AG09309 (cell line): ENCODE measurements at places on chromosomes 4 and X.

DNA sequence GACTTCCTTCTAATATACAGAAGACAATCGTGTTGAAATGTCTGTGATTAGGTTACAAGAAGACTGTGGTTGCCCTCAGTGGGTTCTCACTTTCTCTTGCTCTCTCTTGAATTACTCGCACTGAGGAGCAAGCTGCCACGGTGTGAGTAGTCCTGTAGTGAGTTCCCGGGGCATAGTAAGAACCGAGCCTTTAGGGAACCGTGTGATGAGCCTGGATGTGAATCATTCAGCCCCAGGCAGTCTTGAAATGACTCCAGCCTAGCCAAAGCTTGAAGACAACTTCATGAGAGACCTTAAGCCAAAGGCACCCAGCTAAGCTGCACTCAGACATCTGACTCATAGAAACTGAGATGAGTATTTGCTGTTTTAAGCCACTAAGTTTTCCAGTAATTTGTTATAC is 292.7 kb downstream of the SPOCK3 start:
- DNase-seq = no peak

- no peak for DNase-seq
Measured at GRCh38 chr4:140103676-140104075, 50.3 kb downstream of the MAML3 start.

GRCh38 chrX:103453655-103454054 is 65.6 kb downstream of the RAB40A start:
- peak; percentile 68 for DNase-seq

- no peak for DNase-seq
Measured at GRCh38 chr4:185335579-185335978, 60.1 kb downstream of the LRP2BP start.

GRCh38 chr4:184662236-184662635 is 12.7 kb downstream of the PRIMPOL start:
- no peak for DNase-seq

DNA sequence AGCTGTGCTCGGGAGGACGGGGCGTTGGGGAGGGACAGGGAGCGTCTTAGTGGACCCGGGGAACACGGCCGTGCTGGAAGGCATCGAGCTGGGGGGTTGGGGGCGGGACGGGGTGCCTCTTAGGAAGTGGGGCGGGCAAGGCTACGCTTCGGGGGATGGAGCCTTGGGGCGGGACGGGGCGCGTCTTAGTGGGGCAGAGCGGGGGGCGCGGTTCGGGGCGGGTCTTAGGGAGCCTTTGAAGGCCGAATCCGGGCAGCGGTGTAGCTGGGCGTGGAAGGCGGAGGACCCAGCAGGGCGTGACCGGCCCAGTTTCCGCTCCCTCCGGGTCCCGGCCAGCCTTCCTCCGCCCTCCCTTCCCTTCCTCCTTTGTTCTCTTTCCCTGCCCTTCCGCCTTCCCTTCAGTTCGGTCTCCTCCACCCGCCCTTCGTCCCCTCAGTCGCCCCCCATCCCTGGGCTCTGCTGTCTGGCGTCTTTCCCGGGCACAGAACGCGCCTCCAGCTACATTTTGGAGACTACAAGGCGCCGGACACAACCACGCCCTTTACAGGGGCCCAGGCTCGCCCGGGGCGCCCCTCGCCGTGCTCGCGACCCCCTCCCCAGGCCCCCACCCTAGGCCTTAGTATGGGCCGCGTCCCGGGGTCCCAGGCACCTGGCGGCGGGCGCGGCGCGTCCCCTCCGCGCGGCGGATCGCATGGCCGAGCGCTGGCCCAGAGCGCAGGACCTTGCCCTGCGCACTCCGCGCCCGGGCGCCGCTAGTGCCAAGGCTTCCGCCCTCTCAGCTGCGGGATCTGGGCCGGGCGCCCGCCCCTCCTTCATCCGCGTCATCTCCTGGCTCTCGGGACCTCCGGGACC is at the start of gene ARSD:
Gene ARSD, minus strand, starts transcription at position 757 of the 852 bp plus-strand sequence. Its CDS starts 64 bp downstream, at position 693.
- DNase-seq = peak; percentile 67

- no peak for DNase-seq
Measured at GRCh38 chr4:13218326-13218958, 265.7 kb downstream of the RAB28 start.

DNA sequence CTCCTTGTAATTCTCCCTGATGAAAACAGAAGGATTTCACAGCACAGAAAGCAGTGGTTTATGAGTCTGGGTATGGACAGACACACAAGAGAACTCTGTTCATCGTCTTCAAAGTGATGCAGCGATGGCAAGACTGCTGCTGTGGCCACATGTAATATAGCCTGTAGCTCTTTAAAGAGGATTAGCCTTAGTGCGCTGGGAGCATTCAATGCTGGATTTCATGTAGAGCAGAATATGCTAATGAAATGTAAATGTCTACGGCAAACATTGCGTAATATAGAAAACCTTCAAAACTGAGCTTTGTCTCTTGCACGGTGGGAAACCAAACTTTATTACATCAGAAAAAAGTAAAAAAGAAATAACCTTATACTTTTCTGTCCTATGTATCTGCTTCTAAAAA is 42.9 kb downstream of the ALPK1 start:
- DNase-seq = no peak

GRCh38 chr4:143431526-143432257 is 81.8 kb upstream of the SMARCA5 start:
- DNase-seq = no peak

GRCh38 chrX:69069086-69069445 is 96.2 kb downstream of the PJA1 start:
- DNase-seq = no peak

DNA sequence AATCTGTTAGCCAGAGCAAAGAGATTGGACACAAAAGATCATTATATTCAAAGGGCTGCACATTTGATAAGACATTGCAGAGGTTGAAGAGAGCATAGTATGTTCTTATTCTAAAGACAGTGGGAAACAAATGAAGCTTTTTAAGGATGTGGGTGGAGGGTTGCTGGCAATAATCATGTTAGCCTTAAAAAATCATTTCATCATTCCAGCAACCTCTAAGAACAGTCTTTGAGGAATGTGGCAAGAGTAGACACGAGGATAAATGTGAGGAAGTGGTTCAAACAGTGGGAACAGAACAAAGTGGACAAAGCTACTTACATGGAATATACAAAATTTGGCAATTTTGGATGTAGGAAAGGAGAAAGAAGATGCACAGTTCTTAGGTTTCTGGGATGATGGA is 167.3 kb upstream of the SPRY1 start:
- no peak for DNase-seq

DNA sequence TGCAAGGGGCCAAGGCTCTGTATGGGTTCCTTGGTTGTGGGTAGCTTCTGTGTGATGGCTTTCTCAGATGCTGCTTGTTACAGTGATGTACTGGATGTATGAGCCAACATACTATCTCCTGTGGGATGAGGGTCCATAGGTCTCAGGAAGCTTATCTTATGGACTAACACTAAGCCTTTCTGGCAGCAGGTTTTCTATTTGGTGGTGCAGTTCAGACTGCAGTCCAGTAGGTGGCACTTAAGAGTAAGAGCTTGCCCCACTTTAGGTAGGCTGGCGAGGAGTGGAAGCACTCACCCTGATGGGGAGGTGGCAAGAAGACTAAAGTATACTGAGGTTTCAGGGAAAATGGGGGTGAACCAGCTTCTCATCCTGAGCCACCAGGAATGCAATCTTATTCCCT is 306.7 kb upstream of the MAOA start:
- no peak for DNase-seq

DNA sequence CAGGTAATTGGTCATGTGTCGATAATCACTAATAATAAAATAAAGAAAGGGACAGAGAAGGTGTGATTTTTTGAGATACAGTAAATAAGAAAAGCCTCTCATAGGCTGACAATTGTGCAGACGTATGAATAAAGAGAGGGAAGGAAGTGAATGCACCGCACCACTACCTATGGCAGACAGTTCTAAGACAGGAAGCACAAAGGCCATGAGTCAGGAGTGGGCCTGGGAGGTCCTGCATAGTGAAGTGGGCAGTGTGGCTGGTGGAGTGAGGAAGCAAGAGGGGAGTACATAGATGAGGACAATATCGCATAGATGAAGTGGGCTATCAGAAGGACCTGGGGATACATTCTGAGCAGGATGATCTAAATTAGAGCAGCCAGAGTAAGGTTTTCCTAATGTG is 75.6 kb downstream of the BMP3 start:
- DNase-seq = no peak

DNA sequence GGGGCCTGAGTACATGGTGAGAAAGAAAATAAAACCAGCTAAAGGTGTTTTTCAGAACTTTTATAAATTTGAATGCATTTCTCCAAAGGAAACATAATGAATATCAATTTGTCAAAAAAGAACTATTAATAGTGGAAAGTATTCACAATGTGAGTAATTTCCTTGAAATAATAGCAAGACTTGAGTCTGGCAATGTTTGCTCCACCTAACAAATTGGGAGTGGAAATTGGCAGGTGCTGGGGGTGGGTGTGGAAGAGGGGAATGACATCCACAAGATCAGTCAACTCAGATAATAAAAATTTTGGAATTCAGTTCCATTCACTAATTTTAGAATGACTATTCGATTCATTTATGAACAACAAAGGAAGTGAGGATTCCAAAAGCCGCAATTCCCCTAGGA is 884.8 kb upstream of the SLIT2 start:
- DNase-seq = no peak

DNA sequence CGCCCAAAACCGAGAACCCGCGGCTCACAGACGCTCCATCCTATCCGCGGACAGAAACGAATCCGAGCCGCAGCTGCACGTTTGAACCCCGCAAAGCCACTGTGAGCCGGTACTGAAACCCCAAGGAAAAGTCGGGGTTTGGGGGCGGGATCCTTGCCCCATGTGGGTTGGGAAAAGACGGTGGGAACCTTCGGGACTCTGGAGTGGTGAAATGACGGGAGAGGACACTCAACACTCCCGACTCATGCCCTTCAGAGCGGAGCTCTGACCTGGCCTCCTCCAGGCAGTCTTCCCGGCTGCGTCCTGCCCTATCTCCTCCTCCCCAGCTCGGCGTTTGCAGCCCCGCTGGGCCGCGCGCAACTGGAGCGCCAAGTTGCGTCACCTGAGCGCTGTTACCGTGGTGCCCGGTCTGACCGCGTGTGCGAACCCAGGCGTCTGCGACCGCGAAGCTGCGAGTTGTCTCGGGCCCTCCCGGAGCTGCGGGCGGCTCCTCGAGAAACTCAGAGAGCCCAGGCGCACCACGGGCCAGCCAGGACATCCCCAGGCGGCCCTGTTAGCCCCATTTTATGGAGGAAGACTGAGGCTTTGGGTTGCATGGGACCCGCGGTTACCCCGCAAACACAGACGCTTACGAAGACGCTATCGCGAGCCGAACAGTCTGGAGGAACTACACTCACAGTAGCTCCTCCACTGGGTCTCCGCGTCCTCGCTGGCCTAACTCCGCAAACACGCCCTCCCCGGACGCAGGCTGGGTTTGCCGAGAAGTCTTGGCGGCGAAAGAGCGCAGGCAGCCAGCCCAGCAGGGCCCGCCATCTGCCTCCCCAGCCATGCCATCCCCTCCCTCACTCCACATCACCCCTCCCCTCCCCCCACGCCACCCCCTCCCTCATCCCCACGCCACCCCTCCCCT is 20.3 kb upstream of the HMX1 start:
- DNase-seq = no peak

DNA sequence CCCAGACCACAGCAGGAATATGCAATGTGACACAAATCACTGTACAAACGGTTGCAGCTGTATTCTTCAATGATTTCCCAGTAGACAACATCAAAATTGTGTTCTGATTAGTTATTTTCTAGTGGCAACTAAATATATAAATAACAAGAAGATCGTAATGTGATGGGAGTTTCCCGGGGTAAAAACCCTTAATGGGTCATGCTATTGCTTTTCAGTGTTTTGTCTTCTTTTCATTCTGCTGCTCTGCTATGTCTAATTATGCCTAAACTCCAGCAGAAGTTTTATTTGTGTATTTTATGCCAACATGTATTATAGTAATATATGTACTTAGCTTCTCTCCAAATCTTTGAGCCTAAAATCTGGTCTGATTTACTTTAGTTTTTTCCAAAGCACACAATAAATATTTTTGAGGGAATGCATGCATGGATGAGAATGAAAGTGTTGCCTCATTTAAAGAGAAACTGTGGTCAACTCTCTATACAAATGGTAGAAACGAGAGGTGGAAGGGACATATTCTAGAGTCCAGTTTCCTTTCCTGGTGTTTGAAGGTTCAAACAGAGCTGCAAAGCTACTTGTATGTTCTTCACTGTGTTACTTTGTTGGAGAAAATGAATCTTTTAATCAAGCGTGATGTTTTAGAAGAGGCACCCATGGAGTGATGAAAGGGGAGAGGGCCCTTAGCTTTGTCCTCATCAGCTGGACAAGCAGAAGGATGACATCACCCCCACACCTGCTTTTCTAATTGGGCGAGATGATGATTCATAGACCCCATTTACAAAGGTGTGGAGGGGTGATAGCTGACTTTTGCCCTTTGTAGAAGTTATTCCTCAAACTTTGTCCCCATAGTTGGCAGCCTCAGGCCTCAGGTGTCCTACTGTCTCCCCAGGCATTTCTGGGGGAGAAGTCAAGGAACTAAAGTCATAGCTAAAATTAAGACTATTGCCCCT is 129.7 kb downstream of the FRAS1 start:
- no peak for DNase-seq

- DNase-seq = no peak
Measured at GRCh38 chrX:10049236-10049635, 82.1 kb downstream of the CLDN34 start.

DNA sequence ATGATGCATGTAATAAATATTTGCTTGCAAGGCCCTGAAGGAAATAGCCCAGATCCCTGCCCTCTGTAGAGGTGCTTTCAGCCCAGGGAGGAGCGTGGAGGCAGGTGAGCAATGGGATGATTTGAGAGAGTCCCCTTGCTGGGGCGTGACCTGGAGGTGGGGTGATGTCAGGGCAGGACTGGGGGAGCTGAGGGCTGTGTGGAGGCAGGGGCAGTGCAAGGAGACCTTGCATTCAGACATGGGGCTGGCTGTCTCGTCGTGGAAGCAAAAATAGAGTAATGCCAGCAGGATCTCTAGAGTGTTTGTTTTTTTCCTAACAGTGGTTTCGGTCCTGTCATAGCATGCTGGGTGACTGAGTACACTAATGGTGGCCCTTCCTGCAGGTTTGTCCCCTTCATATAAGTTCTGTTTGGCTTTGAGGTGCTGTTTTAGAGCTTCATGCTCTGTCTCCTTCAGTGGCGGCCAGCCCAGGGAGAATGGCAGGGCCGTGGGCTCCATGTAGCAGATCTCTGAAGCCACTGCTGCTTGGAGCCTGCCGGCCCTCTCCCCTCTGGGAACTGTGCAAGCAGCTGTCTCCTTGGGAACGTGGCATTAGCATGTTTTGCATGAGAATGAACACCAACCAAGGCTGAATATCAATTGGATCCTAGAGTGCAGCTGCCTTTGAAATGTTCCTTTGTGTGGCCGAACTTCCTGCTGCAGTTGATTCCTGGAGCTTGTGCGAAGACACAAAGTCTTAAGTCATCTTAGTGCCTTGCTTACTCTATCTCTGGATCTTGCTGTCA is 39.3 kb upstream of the CLDN34 start:
- no peak for DNase-seq

- no peak for DNase-seq
Measured at GRCh38 chrX:155215443-155216178, 649 bp upstream of the VBP1 start.

- DNase-seq = no peak
Measured at GRCh38 chr4:147078875-147079658, 133.4 kb upstream of the TTC29 start.
